ENCODE measurements at places on chromosomes 16 and 17.

GRCh38 chr17:28646039-28646754 is 1.2 kb upstream of the BLTP2 start:
- no peak for DNase-seq

DNA sequence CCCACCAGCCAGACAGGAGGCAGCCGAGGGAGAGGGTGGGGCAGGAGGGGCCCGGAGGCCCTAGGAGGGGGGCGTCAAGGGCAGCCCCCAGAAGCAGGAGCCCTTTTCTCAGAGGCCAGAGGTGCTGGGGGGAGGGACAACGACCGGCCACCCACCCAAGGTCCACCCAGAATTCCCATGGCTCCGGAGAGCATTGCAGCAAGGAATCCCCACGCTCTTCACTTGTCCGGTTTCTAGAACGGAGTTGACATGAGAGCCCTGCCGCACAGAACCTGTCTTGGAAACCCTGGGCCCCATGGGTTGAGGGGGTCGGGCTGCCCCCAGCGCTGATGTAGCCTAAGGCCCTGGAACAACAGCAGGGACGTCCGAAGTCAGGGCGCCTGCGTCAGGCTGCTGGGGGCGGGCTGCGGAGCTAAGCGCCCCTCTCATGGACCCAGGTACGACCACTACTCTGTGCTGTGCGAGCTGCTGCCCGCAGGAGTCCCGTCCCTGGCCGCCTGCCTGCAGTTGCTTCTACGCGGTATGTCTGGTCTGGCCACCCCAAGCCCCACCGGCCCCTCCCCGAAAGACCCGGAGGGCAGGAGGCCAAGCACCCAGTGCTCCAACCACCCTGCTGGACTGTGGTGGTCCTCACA is 11.2 kb downstream of the CYBC1 start:
- no peak for DNase-seq

DNA sequence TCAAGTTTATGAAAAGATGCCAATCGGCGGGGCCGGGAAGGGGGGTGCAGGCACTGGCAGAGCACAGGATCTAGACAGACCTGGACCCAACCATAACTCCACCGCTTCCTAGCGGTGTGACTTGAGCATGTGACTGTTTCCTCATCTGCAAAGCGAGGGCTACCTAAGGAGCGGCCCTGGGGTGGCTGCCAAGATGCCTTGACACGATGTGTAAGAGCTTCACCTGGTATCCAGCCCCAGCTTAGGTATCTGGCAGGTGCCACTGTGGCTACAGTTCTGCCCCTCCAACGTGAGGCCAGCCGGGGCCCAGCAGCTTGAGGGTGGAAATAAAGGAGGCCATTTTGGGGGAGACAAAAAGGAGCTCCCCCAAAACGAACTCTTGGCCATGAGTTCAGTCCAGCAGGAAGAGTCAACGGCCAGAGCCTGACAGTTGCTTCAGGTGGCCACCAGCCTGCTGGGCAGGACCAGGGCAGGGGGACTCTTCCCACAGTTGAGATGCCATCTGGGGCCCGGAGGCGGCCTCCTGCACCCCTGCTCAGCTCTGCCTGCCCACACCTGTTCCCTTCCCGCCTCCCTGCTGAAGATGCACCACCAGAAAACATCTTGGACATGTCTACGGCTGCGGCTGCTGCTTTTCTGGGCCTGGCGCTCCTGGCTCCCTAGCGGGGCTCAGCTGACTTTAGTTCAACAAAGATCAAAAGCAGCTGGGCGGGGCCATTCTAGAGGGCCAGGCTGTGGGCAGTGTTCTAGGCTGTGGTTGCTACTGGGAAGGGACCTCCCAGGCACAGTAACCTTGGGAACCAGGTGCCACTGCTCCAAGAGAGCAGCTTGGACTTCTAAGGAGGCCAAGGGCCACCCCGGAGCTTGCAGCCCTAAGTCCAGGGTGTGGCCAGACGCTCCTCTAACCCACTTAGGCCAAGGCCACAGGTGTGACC is 3.4 kb upstream of the MTSS2 start:
- no peak for DNase-seq

DNA sequence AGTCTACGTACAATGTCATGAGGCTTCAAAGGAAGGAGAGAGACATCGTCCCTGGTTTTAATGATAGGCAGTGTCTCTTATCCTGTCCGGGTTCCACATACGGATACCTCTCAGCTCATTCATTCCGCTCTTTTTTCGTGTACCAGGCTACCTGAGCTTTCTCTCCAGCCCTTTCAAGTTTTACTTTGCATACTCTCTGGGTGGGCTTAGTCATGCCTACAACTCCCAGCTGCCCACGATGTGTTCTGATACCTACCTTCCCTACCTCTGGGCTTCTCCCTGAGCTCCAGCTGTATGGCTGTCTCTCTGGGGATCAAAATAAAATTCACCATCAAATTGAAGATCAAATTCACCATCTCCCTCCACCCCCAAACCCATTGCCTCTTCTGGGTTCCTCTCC is 354.0 kb upstream of the EEF2KMT start:
- no peak for DNase-seq

DNA sequence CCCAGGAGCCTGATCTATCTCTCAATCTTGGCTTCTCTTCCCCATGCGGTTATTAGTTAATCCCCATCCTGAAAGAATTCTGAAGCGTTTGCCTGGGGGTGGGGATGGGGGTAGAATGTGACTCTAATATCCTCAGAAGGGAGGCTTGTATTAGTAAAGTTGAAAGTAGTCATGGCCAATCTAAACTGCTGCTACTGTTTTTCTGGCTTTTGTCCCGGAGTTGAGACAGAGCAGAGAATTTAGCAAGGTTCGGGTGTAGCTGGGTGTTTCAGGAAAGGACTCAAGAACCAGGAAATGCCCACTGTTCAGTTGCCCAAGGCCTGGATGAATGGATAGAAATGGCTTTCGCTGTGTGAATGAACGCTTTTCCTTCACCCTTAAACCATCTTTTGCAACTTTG is 17.6 kb upstream of the ITGAM start:
- DNase-seq: no peak

GRCh38 chr17:72143245-72143644 is 22.4 kb downstream of the SOX9 start:
- DNase-seq: no peak

DNA sequence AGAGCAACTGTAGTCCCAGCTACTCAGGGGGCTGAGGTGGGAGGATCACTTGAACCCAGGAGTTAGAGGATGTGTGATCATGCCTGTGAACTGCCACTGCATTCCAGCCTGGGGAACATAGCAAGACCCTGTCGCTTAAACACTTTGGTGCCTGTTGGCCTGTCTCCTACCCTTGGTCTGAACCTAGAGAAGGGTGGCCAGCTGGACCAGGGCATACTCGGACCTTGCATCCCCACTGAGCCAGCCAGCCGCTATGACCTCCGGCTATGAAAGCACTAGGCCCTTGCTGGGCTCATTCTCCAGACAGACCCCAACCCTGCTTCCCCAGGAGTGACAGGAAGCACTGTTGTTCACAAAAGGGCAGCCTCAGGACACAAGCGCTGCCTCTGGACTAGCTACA is 4.6 kb downstream of the IFT20 start:
- DNase-seq: no peak

- DNase-seq: no peak
Observed at GRCh38 chr17:11535231-11535630, 63.0 kb upstream of the DNAH9 start.

DNA sequence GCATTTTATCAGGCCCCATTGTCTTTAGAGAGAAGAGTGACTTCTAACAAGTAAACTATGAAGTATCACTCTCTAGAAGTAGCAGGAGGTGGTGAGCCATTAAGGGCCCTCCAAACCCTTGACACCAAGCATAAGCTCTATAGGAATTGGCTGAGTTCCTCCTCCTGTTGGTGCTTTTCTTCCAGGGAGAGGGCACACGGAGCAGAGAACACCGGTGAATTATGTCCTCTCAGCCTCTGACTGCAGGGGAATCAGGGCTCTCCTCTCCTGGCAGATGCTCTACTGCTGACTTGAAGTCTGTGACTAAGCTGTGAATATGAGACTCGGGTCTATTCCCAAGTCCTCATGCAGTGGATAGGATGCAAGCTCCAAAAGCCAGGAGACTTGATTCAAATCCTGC is 32.3 kb downstream of the CHD9 start:
- DNase-seq: no peak

DNA sequence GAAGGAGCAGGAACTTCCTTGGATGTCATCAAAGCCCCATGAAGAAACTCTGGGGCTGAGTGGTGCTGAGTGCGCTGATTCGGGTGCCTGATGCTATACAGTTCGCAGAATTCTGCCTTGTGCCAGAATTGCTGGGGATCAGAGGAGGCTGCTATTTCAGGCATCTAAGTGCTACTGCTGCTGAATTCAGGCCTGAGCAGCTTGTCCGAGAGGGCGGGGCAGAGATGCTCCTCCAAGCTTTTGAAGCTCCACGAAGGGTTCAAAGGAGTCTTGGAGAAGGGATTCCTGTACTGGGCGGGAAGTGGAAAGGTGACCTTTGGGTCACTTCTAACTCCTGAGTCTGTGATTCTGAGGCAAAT is 227.8 kb downstream of the CCDC182 start:
- no peak for DNase-seq

- no peak for DNase-seq
Observed at GRCh38 chr16:72444696-72445095, 272.7 kb upstream of the PMFBP1 start.

DNA sequence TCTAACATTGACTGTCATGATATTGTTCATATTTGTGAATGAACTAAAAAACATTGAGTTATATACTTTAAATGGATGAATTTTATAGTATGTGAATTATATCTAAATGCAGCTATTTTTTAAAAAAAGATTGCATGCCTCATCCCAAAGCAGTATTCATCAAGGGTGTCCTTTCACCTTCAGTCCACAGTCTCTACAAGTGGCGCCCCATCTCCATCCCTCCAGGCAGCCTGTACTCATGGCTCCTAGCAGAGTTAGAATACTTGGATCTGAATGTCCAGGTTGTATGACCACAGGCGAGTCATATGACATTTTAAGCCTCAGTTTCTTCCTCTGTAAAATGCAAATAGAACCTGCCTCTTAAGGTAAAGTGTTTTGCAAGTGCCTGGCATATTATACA is 69.8 kb downstream of the TMEM100 start:
- DNase-seq: no peak

Data from activated T-helper 1 cell treated with anti-CD3 and anti-CD28 coated beads, Interleukin-12 subunit alpha, Interleukin-12 subunit beta, Interleukin-2, Interleukin-4 antibody, amounts not matched to agents 30 ng/mL and 10 ng/mL and 1 ng/mL, durations not matched to agents 14 hours and 24 hours and 36 hours (primary cell).